Left forelimb (tissue), 1 donor: ENCODE measurements at places on chromosomes 2 and 18.

DNA sequence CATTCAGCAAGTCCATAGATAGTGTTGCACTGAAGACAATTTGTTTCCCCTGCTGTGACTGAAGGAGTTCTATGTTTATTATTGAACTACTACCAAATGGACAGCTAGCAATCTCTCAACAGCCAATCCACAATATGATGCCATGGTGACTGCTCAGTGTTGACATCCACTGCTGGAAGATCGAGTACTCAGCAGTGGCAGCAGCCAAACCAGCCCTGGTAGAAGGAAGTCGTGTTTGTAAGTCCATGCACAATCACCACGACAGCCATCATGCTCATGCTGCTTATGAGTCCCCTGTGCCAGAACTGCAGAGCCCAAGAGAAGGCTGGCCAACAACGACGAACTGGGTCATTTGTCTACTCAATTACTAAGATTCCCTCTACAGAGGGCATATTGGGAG, 66.4 kb downstream of the OSR1 start:
- DNase-seq = no peak

GRCh38 chr2:67038195-67038594, 358.9 kb upstream of the ETAA1 start:
- DNase-seq = no peak

GRCh38 chr2:237341872-237342271, 72.1 kb downstream of the COL6A3 start:
- no peak for DNase-seq

GRCh38 chr18:79717059-79717458, 37.5 kb downstream of the CTDP1 start:
- DNase-seq = no peak

DNA sequence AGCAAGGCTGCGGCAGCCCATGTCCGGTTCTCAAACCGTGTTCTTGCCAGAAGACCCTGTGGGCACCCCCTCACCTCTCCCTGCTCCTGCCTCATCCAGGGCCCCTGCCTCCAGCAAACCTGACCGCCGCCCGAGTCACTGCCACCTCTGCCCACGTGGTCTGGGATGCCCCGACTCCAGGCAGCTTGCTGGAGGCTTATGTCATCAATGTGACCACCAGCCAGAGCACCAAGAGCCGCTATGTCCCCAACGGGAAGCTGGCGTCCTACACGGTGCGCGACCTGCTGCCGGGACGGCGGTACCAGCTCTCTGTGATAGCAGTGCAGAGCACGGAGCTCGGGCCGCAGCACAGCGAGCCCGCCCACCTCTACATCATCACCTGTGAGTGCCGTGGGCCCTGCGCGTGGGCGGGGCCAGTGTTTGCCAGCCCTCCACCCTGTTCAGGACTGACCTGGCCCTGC, 32.2 kb downstream of the MTERF4 start:
- DNase-seq = no peak

DNA sequence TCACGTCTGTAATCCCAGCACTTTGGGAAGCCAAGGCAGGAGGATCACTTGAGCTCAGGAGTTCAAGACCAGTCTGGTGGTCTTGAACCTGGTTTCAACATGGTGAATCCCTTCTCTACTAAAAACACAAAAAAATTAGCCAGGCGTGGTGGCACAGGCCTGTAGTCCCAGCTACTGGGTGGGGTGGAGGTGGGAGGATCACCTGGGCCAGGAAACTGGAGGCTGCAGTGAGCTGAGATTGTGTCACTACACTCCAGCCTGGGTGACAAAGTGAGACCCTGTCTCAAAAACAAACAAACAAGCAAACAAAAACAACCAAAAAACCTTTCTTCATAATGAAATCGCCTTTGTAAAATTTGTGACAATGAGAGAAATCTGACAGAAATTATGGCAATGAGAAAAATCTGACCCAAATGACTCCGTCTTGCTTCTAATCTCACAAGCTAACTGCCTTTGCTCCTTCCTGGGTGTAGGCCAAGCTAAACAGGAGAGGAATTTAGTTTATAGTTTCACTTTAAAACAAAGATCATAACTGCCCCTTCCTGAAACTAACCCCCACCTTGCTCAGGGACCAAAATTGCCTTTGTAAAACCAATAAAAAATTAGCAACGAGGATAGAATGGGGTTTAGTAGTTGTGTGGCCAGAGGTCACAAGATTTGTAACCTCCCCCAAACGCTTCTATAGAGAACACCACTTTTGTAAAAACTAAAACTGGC, 60.7 kb upstream of the KIF5C start:
- no peak for DNase-seq
